CD4-positive, alpha-beta T cell (primary cell): ENCODE measurements at places on chromosomes 12 and 14. TPM values are rescaled to one million over a fixed set of nuclear protein-coding genes. Genes with fewer than 3 reads are reported as not detected.
A peak's percentile ranks its signal among the peaks of the same experiment; 100 is the strongest.

- no peak overlapping the region for H3K27ac ChIP-seq
- H3K36me3 ChIP-seq: no peaks in the 10 kb centered on the region
- H3K27me3 ChIP-seq: no peaks in the 10 kb centered on the region
- no peak overlapping the region for H3K4me3 ChIP-seq
- H3K4me1 ChIP-seq: peaks cover 52% of the 10 kb centered on the region
Measured at GRCh38 chr12:123064366-123064765, 83.9 kb downstream of the ARL6IP4 start.

Gene KLRK1
- total RNA-seq: 1.0 TPM

GRCh38 chr12:8087666-8088065, 5.6 kb downstream of the NECAP1 start:
- no peaks in the 10 kb centered on the region for H3K27me3 ChIP-seq
- H3K4me1 ChIP-seq: peaks cover 51% of the 10 kb centered on the region
- DNase-seq: no peak
- peak overlapping the region; percentile 35 for H3K4me3 ChIP-seq
- peak overlapping the region; percentile 66 for H3K27ac ChIP-seq
- H3K36me3 ChIP-seq: peaks cover 36% of the 10 kb centered on the region

- no peak overlapping the region for H3K4me3 ChIP-seq
- no peaks in the 10 kb centered on the region for H3K36me3 ChIP-seq
- no peak overlapping the region for H3K27ac ChIP-seq
Measured at GRCh38 chr12:82529101-82529500, 157.6 kb upstream of the TMTC2 start.

DNA sequence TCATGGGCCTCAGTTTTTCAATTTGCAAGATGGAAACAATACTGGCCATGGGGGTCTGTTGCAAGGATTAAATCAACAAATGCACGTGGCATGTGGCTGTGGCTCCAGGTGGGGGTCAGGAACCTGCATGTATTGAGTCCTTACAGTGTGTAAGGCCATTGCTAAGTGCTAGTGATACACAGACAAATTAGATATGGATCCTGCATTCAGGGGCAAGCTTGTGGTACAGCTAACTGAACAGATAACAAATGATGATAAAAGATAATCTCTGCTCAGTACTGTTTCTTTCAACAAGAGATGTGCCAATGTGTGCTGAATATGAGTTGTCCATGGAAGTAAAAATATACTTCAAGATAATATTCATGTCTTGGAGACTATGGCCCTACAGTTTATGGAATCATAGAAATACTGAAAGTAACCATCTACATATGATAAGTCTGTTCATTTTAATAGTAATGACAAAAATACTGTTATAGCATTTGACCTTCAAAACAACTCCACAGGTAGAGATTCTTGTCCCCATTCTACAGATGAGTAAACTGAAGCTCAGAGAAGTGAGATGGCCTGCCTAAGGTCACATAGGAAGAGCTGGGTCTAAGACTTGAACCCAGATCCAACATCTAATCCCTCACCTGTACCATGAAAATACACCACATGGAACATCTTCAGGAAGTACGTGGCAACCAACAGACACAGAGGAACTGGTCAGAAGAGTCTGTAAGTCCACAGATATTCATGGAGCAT, 7.2 kb upstream of the WSCD2 start:
- H3K27me3 ChIP-seq: peaks cover 15% of the 10 kb centered on the region
- no peak for DNase-seq
- H3K4me1 ChIP-seq: no peaks in the 10 kb centered on the region
- no peak overlapping the region for H3K4me3 ChIP-seq
- no peaks in the 10 kb centered on the region for H3K36me3 ChIP-seq

Gene CCDC88C
- total RNA-seq: 287 TPM

GRCh38 chr14:29126865-29127264, 360.3 kb downstream of the FOXG1 start:
- H3K27me3 ChIP-seq: no peaks in the 10 kb centered on the region
- no peak overlapping the region for H3K27ac ChIP-seq
- no peaks in the 10 kb centered on the region for H3K36me3 ChIP-seq
- no peak for DNase-seq
- no peak overlapping the region for H3K4me3 ChIP-seq
- H3K4me1 ChIP-seq: no peaks in the 10 kb centered on the region

Gene TRHDE
- not detected for total RNA-seq

DNA sequence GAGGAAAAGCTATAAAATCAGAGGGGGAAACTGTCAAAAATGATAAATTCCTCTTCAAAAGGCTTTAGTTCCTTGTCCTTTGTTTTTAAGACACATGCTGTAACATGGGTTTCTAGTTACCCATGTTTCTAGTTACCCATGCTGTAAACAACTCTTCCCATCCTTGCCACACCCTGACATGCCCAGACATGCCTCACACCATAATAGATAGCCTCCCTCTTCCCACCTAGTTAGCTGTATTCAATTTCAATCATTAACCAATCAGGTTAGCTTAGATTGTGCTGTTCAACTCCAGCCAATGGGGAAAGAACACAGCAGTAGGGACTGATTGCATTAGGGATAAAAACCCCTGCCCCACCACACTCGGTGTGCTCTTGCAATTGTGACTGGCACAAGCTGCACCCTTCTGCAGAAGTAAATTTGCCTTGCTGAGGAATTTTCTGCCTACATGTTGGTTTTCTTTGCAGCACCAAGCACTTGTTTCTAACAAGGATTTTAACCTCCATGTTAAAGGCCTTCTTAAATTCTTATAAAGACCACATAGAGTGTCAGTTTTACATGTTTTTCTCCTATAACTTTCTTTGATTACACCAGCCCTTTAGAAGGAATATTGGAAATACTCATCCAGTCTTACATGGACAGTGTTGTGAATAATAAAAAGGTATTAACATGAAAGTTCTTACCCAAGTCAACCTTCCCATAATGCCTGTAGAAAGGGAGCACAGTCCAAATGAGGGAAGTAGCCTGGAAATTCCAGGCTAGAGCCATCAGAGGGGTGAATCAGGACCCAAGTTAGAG, 32.5 kb upstream of the LALBA start:
- H3K36me3 ChIP-seq: no peaks in the 10 kb centered on the region
- H3K27ac ChIP-seq: no peak overlapping the region
- H3K27me3 ChIP-seq: peaks cover 7% of the 10 kb centered on the region
- H3K4me1 ChIP-seq: no peaks in the 10 kb centered on the region

DNA sequence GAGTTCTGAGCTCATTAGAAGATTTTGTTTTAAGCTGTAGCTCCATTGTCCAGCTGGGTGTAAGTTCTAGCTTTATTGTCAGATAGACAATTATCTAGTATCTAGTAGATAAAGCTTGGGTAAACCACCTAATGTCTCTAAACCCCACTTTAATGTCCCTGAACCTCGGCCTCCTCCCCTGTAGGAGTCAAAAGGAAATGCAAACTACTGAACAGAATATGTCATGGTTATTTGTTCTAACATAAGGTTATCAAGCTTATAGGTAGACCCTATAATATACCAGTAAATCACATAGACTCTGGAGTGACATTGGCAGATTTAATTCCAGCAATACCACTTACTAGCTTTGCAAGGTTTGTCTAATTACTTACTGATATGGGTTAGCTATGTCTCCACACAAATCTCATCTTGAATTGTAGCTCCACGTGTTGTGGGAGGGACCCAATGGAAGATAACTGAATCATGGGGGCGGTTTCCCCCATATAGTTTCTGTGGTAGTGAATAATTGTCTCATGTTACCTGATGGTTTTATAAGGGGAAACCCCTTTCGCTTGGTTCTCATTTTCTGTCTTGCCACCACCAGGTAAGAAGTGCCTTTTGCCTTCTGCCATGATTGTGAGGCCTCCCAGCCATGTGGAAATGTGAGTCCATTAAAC, 29.4 kb downstream of the BCAT1 start:
- no peak for DNase-seq
- no peaks in the 10 kb centered on the region for H3K27me3 ChIP-seq
- H3K27ac ChIP-seq: no peak overlapping the region
- H3K4me1 ChIP-seq: no peaks in the 10 kb centered on the region

Gene RDH16
- total RNA-seq: 0.34 TPM

- H3K27ac ChIP-seq: no peak overlapping the region
- H3K36me3 ChIP-seq: no peaks in the 10 kb centered on the region
- H3K4me3 ChIP-seq: no peak overlapping the region
- no peaks in the 10 kb centered on the region for H3K4me1 ChIP-seq
- no peak for DNase-seq
Measured at GRCh38 chr12:93019975-93020630, 91.0 kb upstream of the EEA1 start.
